ENCODE measurements at places on chromosomes 16 and 17. TPM values are rescaled to one million over a fixed set of nuclear protein-coding genes. Genes with fewer than 3 reads are reported as not detected.

GRCh38 chr16:12818326-12818725, 14.6 kb upstream of the CPPED1 start:
- no peak for DNase-seq

- DNase-seq: peak; percentile 16
Observed at GRCh38 chr17:76735006-76735405, 2.1 kb downstream of the SRSF2 start.

GRCh38 chr17:6479622-6480302, 35.5 kb downstream of the PIMREG start:
- DNase-seq: peak; percentile 52

The SMIM36 gene
- not detected for total RNA-seq

- no peak for DNase-seq
Observed at GRCh38 chr16:58051296-58051695, 25.7 kb downstream of the MMP15 start.

DNA sequence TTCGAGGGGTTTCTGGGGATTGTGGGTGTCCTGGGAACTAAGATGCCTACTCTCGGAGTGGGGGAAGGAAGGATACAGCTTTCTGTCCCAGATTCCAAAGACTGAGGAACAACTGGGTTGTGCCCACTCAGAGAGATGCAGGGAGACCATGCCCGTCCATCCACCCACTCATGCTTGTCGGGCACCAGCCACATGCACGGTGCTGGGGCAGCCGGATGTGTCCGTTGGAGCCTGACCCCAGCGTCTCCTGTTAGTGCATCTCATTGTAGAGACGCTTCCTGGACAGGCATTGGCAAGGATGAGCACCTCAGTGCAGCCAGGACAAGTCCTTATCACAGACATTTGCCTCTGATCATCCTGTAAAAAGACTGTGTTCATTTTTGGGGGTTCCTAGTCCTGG, 58.1 kb downstream of the METRNL start:
- no peak for DNase-seq
